GM03348 (cell line): ENCODE measurements at places on chromosomes 5 and 9.

- no peak for DNase-seq
Measured at GRCh38 chr5:34003941-34004340, 3.9 kb downstream of the AMACR start.

DNA sequence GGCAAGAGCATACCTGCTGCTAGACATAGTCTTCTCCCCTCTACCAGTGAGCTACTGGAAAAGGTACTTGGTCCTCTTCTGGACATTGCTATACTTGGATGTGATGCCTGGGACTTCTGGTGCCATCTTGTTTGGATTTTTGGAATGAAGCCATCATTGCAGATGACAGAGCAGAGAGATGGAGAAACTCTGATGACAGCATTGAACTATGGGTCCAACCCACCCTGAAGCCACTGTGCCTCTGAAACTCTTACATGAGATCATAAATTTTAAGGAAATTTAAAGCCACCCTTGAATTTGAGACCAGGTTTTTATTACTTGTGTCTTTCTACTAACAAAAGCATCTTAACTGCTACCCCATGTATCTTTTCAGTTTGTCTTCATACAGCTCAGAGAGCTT lies 151.1 kb upstream of the SMIM23 start:
- no peak for DNase-seq

GRCh38 chr9:131296906-131297500 lies 7.5 kb downstream of the PLPP7 start:
- no peak for DNase-seq

DNA sequence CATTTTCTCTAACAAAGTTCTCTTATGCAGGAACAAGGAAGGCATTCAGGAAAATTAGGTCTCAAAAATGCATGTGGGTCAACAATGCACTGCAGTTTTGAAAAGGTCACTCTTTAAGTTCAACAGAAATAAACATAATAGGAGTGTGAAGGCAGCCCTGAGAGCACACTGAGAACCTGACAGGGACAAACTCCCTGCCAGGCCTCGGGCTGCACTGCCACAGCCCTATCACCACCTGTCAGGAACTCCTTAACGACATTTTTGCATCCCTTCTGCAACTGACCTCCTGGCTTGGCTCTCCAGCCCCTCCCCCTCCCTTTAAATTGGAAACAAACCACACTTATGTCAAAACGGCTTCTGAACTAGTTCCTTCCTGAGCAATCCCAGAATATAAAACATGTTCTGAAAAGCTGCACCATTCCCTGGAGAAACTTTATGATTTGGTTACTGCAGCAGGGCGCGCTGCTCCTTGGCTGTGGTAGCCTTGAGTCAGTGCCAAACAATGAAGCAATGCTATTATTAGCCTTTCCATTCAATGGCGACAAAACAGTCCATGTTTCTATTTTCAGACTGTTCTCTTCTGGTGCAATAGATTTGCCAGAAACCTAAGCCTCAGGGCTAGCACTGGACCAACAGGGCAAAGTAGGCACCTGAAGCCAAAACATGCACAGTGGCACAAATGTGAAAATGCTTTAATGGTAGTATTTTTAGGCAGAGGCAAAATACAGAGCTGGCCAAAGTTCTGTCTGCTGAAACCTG lies 160.1 kb upstream of the ZNF608 start:
- peak; percentile 35 for DNase-seq

- no peak for DNase-seq
Measured at GRCh38 chr5:180959661-180960060, 29.0 kb upstream of the BTNL3 start.

GRCh38 chr9:83956086-83956435 lies 24.0 kb downstream of the HNRNPK start:
- DNase-seq, result no peak
